ENCODE measurements at places on chromosomes 2 and 18. TPM values are rescaled to one million over a fixed set of nuclear protein-coding genes. Genes with fewer than 3 reads are reported as not detected.
A peak's percentile ranks its signal among the peaks of the same experiment; 100 is the strongest.

Gene UGT1A8
- not detected for total RNA-seq

Gene WNT6
- 1.7 TPM for total RNA-seq

DNA sequence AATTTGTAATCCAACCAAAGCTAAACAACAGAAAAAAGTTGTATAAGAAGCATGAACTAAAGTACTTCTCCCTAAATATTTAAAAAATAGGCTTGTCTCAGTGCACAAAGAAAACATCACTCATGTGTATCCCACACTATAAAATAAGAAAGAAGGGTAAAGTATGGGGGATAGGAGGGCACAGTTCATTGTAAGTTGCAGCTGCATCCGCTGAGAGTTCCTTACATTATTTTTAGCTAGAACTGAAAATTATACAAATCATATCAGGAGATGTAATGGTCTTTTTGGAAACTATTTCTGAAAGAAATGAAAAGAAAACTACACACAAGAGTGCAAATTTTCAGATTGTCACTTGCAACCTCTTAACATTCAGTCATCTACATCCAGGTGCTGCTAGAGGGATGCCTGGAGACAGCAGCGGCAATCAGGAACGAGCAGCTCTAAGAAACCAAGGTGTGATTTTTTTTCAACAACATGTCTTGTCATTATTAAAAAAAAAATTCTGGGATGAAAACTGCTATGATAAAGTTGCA lies 273.6 kb downstream of the ASXL3 start:
- no peak for DNase-seq

Gene TRPM8
- total RNA-seq, result 0.10 TPM

DNA sequence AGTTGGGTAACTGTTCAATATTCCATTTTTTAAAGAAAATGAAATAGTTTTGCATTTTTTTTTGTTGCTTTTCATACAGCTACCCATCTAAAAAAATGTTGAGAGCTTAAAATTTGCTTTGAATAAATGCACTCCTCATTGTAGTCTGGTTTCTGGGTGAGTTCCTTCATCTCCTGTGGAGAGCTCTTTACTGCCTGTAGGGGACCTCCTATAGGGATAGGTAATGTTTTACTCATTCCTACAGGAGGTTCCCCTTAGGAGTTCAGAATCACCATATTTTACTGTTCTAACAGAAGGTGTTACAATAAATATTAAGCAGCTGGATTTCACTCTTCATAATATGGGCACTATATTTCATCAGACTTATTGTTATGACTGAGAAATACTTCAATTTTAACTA lies 947.3 kb upstream of the CRIM1 start:
- DNase-seq, result no peak

Gene SH2D6
- total RNA-seq, result not detected

GRCh38 chr2:11132036-11132671 lies 23.1 kb upstream of the SLC66A3 start:
- DNase-seq, result no peak

Gene CCDC74B
- total RNA-seq, result 3.1 TPM

DNA sequence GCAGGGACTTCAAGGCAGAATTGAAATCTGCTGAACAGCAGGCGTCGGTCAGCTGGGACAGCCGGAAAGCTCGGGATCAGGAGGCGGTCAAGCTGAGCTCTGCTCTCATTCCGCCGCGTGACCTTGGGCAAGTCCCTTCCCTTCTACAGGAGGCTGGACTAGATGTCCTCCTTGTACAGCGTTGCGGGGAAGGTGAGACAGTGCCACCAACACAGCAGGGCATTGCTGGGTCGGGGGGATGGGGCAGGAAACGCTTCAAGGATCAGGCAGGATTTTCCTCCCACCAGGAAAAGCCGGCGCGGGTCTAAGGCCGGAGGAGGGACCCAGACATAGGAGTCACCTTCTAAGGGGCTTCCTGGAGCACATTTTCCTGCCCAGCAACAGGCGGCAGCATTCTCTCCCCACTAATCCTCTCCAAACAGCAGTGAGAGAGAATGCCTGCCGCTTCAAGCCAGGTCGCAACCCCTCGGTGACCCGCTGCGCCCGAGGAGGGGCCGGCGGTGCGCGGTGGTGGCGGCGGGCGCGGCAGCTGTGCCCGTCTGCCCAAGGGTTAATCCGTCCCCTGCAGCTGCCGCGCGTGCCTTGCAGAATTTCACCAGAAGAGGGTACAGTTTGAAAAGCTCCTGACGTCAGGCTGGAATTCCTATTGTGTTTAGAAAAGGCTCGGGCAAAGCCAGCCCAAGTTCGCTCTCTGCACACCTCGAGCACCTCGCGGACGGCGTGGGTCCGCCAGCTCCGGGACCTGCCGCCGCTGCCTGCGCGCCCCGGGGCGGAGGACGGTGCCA lies at the start of gene KCNF1:
TSS of gene KCNF1 (plus strand) at position 644 of the 785 bp plus-strand sequence. CDS start 493 bp downstream, outside the sequence.
- DNase-seq, result peak; percentile 46

- no peak for DNase-seq
Measured at GRCh38 chr18:46174342-46175041, 70.3 kb downstream of the HAUS1 start.

DNA sequence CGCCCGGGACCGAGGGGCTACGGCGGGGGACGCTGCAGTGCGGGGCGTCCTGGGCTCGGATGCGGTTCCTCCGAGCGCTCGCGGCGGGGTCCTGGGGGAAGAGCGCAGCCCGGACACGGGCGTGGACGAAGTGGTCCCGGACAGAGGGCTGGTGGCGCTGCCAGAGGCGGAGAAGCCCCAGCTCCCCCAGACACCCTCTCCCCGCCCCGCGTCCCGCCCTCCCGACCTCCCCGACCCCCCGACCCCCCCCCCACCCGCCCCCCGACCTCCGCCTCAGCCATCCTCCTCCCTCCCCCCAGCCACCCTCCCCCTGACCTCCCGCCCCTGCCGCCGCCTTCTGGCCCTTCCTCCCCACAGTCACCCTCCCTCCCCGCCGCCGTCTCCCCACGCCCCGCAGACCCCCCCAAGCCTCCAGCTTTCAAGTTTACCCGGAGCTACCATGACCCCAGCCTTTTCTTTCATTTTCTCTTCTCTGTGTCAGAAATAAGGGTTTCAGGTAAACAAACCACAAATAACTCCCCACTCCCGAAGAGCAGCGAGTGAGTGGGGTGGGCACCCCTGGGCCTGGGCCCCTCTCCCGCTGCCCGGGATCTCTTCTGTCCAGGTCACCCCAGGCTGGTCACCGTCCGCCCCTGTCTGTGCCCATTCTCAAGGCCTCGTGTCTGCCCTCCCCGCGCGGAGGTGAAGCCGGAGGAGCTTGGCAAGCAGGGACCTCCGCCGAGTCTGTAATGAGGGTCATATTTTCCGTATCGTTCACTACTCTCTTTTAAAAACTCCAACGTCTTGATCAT lies 5.1 kb downstream of the NFATC1 start:
- no peak for DNase-seq

- DNase-seq, result no peak
Measured at GRCh38 chr2:199811346-199811745, 39.6 kb downstream of the FTCDNL1 start.

All from skin of body (tissue), 3 donors.